ENCODE measurements at places on chromosomes 4 and X.

- DNase-seq = no peak
These were observed 162.1 kb downstream of the CBR4 start for GRCh38 chr4:168847771-168848502.

DNA sequence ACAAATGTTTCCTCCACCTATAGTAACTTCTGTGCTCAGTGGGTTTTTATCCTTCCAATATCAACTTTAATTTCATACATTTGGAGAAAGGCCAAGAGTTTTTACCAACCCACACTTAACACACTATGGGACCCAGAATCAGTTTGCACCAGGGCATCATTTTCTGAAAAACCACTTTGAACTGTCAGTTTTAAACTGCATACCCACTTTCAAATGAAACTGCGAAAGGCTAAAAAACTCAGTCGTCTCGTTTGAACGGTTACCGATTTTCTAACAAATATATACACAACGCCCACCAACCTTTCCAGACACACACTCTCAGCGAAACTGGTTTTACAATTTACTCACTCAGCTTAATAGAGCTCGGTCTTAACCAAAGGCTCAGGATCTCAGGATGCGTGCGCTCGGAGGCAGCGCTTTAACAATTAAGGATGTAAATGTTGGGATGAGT is 376 bp downstream of the ABCG2 start:
- no peak for DNase-seq

DNA sequence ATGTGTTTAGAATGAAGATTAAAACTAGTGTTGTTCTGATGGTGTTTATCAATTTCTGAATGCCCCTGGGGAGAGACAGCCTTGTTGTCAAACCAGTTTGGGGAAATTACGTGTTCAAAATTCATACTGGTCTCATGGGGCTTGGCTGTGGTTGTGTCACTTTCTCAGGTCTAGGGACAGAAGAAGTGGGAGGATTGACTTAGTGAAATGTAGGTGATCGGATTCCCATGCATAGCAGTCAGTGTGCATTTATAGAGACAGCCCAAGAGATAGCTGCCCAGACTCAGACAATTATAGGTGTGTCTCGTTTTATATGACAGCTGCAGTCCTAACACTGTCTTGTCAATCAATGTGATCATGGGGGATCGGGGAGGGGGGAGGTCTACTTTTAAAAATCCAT is 94.4 kb upstream of the CLCN4 start:
- no peak for DNase-seq

DNA sequence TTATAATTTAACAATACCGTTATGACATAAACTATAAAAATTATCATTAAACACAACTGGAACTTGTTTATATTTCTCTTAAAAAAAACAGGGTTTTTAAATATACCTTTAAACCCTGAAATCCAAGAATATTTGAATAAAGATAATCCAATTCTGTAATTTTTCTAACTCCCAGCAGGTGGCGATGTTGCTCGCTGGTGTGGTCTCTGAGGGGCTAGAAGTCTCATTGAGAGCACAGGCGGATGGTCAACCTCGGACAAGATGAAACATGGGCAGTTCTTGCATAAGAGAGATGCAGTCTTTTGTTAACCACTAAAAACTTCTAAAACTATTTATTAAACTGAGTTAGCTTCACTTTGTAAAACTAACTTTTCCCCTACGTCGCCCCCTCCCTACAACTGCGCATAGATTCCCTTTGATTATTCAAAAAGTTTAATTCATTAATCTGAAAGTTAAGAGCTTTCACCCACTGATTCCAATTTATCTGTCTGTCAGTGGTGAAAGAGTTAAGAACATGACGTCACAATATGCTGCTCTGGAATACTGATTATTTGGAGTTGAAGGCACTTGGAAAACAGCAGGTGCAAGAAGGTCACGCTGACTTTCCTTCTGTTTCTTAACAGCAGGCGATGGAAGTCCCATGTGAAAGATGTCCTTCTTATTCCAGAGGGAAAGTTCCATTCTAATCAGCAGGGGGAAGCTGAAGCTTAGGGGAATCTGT is 29.5 kb downstream of the DMP1 start:
- DNase-seq = no peak

- DNase-seq = no peak
These were observed 1.8 kb downstream of the ARHGEF6 start for GRCh38 chrX:136778916-136779315.

DNA sequence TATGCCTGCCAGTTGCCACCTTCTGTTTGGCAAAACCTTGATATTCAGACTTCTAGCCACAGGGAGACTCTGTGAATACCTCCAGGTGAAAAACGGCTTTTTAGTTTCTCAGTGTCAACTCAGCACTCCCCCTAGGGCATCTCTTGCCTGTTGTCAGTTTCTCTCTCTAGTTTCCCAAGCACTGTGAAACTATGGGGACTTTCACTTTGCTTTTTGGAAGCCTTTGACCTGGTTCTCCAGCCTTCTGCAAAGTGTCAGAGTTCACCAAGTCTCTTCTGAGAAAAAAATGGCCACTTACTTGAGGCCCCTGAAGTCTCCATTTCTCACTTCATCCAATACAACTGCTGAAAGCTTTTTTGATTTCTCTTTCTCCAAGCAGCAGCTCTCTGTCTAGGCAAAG is 521.5 kb downstream of the INPP4B start:
- DNase-seq = no peak

DNA sequence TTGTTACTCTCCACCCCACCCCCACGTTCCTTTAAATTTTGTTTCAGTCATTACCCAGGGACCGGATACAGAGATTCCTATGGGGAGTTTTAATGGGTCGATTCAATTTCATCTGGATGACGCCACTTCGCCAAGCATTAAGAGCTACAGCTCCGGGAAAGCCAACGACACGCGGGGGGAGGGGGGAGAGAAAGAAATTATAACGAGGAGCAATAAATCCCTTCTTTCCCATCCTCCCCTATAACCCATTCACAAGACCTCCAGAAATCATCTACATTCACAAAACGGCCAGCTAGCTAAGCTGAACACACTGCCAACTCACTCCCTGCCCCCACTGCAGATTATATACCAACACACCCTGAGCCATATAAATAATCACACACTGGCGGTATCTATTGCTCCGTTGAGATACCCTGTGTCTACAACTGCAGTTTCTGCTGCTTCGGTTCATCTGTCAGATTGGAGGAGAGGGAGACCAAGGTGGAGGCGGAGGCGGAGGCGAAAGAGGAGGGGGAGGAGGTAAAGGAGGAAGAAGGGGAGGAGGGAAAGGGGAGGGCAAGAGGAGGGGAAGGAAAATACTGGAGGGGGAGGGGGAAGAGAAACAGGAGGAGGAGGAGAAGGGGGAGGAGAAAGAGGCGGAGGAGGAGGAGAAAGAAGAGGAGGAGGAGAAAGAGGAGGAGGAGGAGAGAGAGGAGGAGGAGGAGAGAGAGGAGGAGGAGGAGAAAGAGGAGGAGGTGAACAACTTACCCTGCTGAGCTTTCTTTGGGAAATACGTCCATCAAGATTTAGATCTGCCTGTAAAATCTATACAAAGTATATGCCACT is 113.9 kb upstream of the VAMP7 start:
- DNase-seq = no peak

DNA sequence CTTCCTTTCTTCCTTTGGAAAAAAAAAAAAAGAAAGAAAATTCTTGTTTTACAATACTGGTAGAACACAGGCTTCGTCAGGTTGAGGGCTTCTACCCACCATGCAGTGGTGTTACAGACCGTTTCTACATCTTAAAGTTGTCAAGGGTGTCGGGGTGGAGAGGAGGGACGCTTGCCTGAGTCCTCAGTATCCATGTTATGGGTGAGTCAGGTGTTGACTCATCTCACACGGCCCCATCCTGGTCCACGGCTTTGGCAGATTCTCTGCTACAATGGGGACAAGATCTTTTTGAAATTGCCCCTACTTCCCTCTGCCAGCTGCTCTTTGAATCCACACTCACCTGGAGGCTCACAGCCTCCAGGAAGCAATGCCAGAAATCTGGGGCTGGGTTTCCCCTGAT is 310.3 kb upstream of the ZFP42 start:
- DNase-seq = no peak

GRCh38 chr4:51943221-51943620 is 76.9 kb downstream of the LRRC66 start:
- DNase-seq = no peak
